EH (cell line): ENCODE measurements at places on chromosomes 12 and 14.
A peak's percentile ranks its signal among the peaks of the same experiment; 100 is the strongest.

DNA sequence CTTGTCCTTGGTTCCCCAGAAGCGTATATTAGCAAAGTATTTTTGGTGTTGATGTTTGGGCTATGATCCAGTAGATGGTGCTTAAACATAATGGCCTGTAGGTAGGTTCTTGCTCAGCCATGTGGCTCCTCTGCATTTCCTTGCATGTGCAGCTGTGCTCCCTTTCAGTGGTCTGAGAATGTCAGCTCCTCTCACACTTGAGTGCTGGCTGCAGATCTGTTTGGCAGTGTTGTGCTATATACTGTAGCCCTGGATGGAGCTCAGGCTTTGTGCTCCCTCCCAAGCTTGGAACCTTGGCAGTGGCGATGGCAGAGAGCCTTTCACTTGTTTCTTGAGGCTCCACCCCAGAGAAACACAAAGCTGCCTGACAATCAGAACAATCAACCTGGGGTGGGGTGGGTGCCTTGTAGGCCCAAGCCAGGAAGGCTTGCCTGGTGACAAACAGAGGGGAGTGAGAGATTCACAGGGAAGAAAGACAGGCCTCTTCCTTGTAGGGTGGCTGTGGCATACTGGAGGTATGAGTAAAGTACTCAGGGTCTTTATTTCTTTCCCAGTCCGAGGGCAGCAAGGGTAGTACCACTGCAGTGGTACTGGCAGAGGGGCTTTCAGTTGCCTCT is 255.3 kb downstream of the RAD51B start:
- no peak for DNase-seq

- DNase-seq: no peak
Measured at GRCh38 chr12:46990211-46990610, 89.2 kb upstream of the PCED1B start.

- no peak for DNase-seq
Measured at GRCh38 chr12:33115716-33116115, 219.1 kb upstream of the PKP2 start.

- DNase-seq: peak; percentile 25
Measured at GRCh38 chr12:28086521-28087155, 103.6 kb upstream of the CCDC91 start.

DNA sequence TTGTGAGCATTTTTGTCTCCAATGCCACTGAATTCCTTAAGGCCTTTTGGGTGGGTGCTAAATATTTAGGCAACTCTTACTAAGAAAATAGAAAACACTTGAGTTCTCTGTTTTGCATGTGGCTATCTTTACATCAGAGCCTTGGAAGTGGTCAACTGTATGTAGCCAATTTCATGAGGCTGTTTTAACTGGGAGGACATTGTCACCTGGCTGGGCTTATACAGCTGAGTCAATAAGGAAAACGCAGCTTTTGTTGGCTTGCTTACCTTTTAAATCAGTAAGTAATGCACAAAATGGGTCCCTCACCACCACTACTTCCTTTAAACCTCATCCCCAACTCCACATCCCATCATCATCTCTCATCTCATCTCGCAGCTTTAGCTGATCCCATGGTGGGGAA is 194.3 kb downstream of the RGS6 start:
- DNase-seq: no peak

GRCh38 chr14:78737601-78738000 is 567.4 kb downstream of the NRXN3 start:
- DNase-seq: no peak

- DNase-seq: no peak
Measured at GRCh38 chr14:100159094-100159864, at the start of gene DEGS2. DEGS2 (minus strand) TSS chr14:100159645; CDS start chr14:100159587, 58 bp downstream.

DNA sequence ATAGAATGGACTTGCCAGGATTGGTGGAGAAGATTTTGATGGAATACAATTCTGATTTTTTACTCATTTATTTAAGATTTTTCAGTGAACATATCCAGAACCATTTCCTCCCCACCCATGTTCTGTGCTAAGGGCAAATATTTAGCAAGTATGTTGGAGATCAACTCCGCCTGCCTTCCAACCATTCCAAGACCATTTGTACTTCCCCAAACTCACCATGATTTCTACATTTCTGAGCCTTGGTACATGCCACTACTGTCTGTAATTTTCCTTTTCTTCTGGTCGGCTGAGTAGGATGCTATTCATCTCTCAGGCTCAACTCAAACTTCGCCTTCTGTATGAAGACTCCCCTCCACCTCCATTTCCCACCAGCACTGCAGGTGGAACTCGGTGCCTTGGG is 150.6 kb downstream of the NTF3 start:
- DNase-seq: peak; percentile 27

DNA sequence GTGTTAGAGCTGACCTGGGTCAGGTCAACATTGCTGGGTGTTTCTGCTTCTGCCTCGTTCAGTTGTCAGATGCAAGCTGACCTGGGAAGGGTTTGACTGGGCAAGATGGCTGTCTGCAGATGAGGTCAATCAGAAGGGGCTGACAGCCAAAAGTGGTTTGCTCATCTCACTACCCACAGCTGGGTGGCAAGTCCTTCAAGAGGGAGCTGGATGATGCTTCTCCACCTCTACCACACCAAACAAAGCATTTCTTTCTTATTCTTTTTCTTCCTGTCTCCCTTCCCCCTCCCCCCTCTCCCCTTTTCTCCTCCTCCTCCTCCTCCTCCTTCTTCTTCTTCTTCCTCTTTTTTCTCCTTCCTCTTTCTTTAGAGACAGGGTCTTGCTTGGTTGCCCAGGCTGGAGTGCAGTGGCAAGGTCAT is 268.2 kb upstream of the PLEKHG7 start:
- DNase-seq: no peak

DNA sequence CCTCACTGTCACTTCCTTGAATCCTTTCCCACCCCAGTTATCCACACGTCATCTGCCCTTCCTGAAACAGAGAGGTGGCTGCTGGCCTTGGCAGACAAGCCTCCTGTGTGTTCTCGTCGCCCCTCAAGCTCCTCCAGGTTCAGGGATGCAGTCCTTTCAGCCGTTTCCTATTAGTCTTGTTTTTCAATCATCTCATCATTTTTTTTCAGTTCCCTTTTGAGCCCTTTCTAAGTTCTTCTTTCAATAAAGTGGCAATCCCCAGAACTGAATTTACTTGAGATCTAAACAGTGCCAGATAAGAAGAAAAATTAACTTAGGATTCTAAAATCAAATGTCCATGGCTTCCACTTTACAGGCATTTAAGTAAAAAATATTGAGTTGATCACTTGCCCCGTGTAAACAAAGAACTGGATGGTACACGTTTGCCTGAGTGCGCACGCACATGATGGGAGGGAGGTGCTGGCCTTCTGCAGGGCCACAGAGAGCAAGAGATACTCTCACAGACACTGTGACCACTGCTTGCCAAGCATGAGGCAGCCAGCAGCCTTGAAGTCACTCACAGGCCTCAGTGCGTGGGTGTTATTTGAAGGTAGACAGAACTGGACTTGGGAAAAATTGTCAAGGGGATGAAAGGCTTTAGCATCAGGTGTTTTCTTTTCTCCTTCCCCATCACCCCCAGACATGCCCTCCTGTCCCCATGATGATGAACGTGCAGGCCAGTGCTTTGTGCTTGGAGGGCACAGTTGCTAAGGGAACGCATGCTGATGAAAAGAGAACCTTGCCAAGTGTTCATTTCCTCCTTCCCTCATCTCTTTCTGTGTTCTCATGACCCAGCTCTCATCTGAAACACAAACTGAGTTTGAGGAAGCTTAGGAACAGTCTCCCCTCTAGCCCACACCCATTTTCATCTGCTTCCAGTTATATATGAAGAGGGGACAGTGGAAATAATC is 408.3 kb downstream of the EGLN3 start:
- no peak for DNase-seq

- no peak for DNase-seq
Measured at GRCh38 chr14:101462726-101463565, 98.3 kb upstream of the DIO3 start.

DNA sequence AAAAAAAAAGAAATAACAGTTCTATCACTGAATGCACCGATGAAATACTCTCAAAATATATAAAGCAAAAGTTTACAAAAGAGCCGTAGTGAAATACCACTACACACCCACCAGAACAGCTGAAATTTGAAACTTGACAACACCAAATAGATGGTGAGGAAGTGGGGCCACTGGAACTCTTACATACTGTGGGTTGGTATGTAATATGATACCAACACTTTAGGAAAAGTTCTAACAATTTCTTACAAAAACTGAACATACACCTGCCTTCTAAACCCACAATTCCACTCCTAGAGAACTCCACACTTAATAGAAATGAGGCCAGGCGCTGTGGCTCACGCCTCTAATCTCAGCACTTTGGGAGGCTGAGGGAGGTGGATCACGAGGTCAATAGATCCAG is 14.1 kb downstream of the EIF5 start:
- DNase-seq: peak; percentile 52

DNA sequence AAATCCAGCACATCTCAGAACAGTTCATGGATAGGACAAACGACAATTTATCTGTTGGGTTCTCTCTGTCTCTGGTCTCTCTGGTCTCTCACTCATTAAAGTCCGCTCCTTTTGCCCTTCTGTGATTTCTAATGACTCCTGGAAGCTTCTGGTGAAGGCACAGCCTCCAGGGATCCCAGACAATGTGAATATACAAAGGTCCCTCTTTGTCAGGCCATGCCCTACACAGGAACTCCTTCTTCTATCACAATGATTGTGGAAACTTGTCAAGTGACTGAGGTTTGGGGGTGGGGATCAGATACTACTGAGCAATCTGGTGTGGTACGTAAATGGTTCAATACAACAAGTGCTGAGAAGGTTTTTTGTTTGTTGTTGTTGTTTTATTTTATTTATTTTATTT is 42.7 kb upstream of the CDK17 start:
- DNase-seq: no peak

GRCh38 chr14:87944987-87945604 is 47.9 kb downstream of the GALC start:
- peak; percentile 54 for DNase-seq

- DNase-seq: no peak
Measured at GRCh38 chr12:6065131-6065862, 59.2 kb downstream of the VWF start.

- no peak for DNase-seq
Measured at GRCh38 chr14:75249251-75249957, 29.2 kb upstream of the FOS start.

DNA sequence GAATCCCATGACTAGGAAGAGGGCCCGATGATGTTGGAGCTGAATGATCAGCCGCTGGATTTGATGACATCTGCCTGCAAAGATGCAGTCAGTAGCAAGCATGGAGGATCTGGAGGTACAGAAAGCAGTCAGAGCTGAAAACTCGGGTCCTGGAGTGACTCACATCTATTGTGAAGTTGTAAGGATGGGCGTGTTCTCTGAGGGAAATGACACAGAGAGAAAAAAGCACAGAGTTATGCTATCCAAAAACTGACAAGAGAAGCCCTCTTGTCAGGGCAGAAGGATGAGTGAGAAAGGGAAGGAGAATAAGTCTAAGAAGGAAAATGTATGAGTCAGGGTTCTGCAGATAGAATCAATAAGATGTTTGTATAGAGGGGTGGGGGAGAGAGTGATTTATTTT is 380.4 kb upstream of the CCDC196 start:
- peak; percentile 5 for DNase-seq

GRCh38 chr12:88192426-88192825 is 50.3 kb downstream of the TMTC3 start:
- no peak for DNase-seq

GRCh38 chr12:127750076-127750840 is 516.7 kb upstream of the TMEM132C start:
- DNase-seq: no peak

DNA sequence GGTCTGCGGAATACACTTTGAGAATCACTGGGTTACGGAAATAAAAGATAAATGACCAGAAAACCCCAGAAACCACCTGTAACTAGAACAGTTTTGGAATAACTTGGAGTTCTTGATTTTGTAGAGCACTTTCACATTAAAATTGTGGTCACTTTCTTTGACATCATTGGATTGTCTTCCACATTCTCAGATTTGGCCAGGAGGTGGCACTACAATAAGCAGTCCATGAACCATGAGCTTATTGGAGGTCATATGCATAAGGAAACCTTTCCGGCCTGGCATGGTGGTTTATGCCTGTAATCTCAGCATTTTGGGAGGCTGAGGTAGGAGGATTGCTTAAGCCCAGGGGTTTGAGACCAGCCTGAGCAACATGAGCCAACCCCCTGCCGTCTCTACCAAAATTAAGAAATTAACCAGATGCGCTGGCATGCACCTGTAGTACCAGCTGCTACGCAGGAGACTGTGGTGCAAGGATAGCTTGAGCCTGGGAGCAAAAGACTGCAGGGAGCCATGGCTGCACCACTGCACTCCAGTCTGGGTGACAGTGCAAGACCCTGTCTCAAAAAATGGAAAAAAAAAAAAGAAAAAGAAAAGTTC is 107.7 kb upstream of the CAND1 start:
- DNase-seq: peak; percentile 57

GRCh38 chr12:21521541-21521940 is 4.6 kb upstream of the SPX start:
- no peak for DNase-seq

DNA sequence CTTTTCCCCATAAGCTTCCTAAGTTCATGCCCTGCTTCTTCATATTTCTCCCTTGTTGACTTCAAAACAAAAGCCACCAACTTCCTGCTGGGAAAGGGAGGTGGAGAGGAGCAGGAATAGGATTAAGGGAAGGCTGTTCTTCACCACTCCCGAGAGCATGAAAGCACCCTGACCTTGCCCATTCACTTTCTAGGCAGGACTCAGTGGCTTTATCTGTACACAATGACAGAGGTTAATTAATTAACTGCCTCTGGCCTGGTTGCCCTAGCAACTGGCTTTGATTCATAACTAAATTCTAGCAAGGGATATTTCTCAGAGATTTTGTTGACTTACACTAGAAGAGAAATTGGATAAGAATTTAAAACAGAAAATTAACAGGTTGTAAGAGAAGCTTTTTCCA is 396.8 kb downstream of the RPS29 start:
- DNase-seq: no peak

GRCh38 chr14:91416744-91417119 is 888 bp downstream of the CCDC88C start:
- DNase-seq: no peak

GRCh38 chr12:31203261-31203660 is 122.7 kb downstream of the SINHCAF start:
- DNase-seq: no peak

DNA sequence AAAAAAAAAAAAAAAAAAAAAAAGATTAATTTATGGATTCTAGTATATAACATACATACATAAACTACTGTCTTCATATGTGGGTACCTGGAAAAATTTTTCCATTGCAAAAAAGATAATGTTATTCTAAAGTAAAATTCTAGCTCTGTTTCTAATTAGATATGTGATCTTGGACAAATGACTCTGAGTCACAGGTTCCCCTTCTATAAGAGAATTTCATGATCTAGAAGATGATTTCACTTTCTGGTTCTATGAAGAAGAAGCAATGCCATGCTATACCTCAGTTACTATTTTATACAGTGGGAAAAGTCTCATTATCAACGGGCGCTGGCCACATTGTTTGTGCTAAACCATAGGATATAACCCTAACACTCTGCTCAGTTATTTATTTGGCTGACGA is 351.3 kb downstream of the ZFP36L1 start:
- peak; percentile 22 for DNase-seq

- no peak for DNase-seq
Measured at GRCh38 chr14:89952576-89952975, 2.0 kb downstream of the EFCAB11 start.

- no peak for DNase-seq
Measured at GRCh38 chr12:99253068-99253467, 394.5 kb upstream of the GARIN6 start.
